GM06990 (cell line): ENCODE measurements at places on chromosomes 12 and 14.

- no peak for DNase-seq
Observed at GRCh38 chr12:58915037-58915436, 5.3 kb downstream of the LRIG3 start.

GRCh38 chr14:72178517-72178916 lies 246.3 kb downstream of the RGS6 start:
- DNase-seq, result no peak

- no peak for DNase-seq
Observed at GRCh38 chr12:11941606-11942337, 129.0 kb upstream of the BCL2L14 start.

GRCh38 chr12:98587084-98587483 lies 6.4 kb upstream of the SLC25A3 start:
- DNase-seq, result no peak

DNA sequence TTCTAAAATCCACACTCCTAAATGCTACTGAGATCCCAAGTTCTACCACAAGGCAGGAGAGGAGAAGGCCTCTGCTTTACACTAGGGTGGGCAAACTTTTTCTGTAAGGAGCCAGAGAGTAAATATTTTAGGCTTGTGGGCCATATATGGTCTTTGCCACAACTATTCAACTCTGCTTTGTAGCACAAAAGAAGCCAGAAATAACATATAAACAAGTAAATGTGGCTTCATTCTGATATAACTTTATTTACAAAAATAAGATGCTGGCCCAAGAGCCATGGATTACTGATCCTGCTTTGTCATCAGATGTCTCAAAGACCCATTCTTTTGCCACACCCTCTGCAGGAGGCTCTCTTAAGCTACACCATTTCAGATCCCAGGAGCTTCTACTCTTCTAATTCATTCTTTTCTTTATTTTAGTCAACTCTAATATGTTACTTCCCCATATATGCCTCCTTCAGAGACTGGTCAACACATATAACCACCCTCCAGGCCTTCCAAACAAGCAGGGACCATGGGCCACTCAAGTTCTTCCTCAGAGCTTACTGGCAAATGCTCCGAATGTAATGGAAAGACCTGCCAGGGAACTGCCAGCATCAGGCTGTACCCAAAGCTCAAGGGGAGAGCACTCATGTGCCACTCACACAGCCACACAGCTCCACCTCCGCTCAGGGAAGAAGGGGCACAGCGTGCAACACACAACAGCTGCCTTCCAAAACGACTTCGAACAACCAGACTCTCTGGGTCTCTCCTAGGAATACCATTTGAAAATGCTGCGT lies 15.6 kb downstream of the APPL2 start:
- DNase-seq, result no peak

- no peak for DNase-seq
Observed at GRCh38 chr14:77543637-77544334, 45.2 kb upstream of the ISM2 start.

- no peak for DNase-seq
Observed at GRCh38 chr12:67501362-67501761, 147.2 kb upstream of the DYRK2 start.

DNA sequence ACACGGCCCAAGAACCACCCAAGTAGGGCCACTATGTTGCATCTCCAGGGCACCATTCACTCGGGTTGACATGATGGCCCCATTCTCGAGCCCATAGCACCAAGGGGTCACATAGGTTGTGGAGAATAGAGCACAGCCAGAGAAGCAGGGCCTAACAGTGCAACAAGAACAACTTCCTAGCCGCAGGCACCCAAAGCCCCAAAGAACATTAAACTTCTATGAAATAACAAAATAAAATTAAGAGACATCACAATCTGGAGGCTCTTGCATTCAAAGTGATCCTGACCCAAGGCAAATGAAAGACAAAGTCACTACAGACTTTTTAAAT lies 1.9 kb downstream of the KRT4 start:
- no peak for DNase-seq

DNA sequence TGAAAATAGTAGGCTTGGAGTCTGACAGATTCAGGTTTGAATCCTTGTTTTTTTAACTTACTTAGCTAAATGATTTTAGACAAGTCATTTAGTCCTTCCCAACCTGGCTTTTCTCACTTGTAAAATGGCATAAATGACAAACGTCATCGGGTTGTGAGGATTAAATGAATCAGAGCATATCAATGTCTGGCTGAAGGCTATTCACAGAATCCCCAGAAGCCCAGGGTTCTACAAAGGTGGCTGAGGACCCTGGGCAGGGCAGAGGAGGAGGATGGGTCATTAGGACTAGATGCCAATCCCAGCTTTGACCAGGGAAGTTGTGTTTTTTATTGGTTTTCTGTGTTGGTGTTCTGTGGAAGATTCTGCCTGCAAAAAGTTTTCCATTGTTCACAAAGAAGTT lies 7.6 kb upstream of the PTPRB start:
- DNase-seq, result no peak

DNA sequence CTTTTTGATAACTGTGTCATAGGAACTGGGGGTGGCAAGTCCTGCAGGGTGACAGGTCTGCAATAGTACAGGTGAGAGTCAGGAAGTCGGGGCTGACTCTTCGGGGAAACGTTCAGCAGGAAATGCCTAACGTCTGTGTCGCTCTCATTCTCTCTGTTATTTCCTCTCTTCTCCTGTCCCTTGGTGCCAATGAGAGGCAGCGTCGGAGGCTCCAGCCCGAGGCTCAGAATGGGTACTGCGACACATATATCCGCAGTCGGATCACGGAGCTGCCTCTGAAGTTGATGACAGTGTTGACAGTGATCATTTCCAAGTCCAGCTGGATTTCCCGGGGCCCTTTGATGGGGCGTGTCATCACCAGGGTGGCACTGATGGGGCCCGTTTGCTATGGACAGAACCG lies 2.7 kb upstream of the TC2N start:
- no peak for DNase-seq

DNA sequence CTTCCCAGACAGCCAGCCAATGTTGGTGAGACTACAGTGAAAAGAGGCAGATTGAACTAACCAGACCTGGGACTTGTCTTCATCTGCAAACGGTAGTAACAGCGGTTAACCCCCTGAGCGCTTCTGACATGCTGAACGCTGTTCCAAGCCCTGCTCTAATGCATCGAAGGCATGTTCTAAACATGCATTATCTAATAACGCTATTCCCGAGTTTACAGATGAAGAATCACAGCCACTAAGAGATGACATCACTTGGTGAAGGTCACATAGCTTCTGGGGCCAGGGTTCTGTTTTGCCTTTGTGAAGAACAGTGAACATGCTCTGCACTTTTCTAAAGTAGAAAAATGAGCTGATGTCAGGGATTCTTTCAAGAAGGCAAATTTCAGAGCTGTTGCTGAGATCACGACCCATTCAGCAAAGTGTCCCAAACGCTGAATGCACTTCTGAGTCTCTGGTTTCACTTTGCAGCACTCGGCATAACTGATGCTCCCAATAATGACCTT lies 56.0 kb downstream of the FOS start:
- DNase-seq, result peak; percentile 30

GRCh38 chr12:90129366-90130030 lies 420.9 kb upstream of the ATP2B1 start:
- no peak for DNase-seq

DNA sequence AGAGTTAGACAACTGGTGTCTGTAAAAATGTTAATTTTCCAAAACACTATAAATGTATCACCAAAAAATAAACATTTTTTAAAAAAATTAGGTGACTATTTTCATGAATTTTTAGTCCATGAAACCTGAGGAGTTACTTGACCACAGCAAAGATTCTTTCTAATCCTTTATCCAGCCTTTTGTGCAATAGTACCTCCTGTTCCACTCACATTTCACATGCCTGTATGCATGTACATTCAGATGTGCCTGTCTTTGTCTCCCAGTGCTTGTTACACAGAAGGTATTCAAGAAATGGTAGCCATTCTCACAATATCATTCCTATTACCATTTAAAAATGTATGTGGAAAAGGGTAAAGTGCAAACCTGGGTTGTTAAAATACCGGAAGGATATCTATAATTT lies 857.0 kb downstream of the DIO2 start:
- DNase-seq, result no peak

DNA sequence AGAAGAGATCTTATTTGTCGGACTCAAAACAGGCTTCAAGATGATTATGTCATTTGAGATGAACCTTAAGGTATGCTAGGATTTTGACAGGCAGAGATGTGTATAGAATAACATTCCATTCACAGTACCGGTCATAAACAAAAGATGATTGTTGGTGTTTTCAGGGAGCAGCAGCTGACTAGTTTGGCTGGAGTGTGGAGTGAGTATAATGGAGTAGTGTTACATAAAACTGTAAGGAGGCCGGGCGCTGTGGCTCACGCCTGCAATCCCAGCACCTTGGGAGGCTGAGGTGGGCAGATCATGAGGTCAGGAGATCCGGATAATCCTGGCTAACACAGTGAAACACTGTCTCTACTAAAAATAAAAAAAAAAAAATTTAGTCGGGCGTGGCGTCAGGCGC lies 23.9 kb downstream of the SERPINA10 start:
- no peak for DNase-seq

GRCh38 chr12:14290951-14291350 lies 74.5 kb upstream of the ATF7IP start:
- DNase-seq, result no peak

DNA sequence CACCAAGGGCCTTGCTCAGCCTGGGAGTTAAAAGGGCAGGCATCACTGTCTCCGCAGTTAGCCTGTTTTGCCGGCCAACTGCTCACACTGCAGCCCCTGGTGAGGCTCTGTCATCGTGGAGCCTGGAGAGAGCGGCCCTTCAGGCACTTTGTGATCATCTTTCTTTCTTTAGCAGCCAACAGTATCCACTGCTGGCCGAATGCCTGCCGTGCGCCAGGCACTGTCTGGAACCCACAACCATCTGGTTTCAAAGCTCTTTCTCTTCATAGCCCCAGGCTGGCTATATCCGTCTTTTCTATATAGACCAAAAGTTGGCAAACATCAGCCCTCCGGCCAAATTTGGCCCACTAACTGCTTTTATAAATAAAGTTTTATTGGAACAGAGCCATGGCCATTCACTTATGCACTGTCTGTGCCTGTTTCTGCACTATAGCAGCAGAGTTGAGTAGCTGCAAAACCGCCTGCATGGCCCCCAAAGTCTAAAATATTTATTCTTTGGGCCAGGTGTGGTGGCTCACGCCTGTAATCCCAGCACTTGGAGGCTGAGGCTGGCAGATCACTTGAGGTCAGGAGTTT lies 29.5 kb downstream of the SLC8B1 start:
- no peak for DNase-seq

DNA sequence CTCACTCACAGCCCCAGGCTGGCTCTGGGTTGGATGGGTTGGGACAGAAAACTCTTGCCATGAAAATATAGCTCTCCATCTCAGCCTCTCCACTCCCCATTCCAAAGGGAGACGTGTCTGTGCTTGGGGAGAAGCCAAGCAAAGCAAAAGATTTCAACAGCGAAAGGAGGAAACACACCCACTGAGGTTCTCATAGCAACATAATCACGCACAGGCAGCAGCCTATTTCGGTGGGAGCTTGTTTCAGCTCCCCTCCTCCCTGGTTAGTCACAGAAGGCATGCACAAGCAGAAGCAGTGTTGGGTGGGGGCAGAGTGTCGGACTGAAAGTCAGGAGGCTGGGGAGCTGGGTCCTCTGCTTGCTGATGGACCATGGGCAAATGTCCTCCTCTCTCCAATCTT lies 1.9 kb upstream of the PRMT8 start:
- no peak for DNase-seq

GRCh38 chr12:47757364-47757839 lies 1.3 kb downstream of the RAPGEF3 start:
- no peak for DNase-seq

GRCh38 chr12:115051378-115051777 lies 367.4 kb upstream of the TBX3 start:
- no peak for DNase-seq

DNA sequence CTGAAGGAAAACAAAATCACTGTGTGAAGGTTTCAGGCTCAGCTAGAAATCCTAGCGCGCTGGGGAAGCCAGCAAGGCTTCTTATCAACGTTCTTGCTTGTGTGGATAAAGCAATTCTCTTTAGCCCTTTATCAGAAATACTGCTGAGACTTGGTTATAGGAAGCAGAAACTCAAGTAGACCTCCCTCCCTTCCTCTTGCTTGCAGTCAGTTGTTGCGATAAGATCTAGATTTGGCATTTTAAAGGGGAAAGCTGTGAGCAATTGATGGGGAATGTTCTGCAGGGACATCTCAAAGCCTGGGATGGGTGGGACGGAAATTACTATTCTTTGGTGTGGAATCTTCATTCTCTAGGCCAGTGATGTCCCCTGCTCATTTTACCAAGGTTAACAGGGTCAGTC lies 76.4 kb upstream of the ANO4 start:
- no peak for DNase-seq

GRCh38 chr14:96407935-96408570 lies 16.1 kb downstream of the AK7 start:
- no peak for DNase-seq

GRCh38 chr14:105494606-105494929 lies 3.5 kb downstream of the TEDC1 start:
- DNase-seq, result no peak

- DNase-seq, result no peak
Observed at GRCh38 chr12:60475825-60476224, 880.0 kb downstream of the SLC16A7 start.

DNA sequence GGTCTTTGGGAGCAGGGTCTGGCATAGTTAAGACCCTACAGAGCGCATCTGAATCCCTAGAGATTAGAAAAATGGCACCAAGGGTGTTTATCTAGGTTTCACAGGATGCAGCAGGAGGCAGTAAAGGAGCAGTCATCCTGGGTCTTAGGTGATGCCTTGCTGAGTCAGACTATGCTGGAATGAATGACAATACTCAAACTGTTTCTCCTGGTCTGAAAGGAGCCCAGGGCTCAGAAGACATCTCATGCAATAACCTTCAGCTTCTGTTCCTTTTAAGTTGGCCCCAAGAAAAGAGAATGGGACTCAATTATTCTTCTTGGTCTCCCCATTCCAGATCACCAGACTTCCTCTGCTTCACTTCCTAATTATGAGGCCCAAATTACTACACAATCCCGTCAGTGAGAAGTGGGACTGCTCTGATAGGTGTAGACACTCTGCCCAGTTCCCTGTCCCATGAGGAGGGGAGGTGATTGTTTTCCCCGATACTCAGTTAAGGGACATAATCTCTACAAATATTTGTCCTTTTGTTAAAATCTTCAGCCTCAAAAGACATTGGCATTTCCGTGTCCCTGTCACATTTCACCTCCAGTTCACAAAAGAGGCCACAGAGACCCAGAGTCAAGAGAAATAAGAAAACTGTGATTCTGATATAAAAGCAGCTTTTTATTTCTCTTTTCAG lies 14.8 kb upstream of the APOF start:
- no peak for DNase-seq

- DNase-seq, result no peak
Observed at GRCh38 chr14:105417690-105418121, 1.9 kb upstream of the MTA1 start.
